ENCODE measurements at places on chromosomes 16 and 17. TPM values are rescaled to one million over a fixed set of nuclear protein-coding genes. Genes with fewer than 3 reads are reported as not detected.

KREMEN2 gene
- total RNA-seq, result not detected

GPR142 gene
- total RNA-seq, result not detected

PRKAR1A gene
- total RNA-seq, result 268 TPM

NUPR1 gene
- 0.65 TPM for total RNA-seq

ASIC2 gene
- 0.07 TPM for total RNA-seq

HBA1 gene
- total RNA-seq, result not detected

LITAFD gene
- total RNA-seq, result not detected

AXIN2 gene
- 4.5 TPM for total RNA-seq

TBX21 gene
- total RNA-seq, result not detected
